RPMI7951 (cell line): ENCODE measurements at places on chromosomes 1 and 21.

- peak; percentile 74 for DNase-seq
These were observed 29.4 kb upstream of the TRIM17 start for GRCh38 chr1:228445843-228446650.

- DNase-seq, result no peak
These were observed 202.9 kb upstream of the FGGY start for GRCh38 chr1:59094001-59094400.

- DNase-seq, result no peak
These were observed 1.1 kb upstream of the BACE2 start for GRCh38 chr21:41166884-41167283.

DNA sequence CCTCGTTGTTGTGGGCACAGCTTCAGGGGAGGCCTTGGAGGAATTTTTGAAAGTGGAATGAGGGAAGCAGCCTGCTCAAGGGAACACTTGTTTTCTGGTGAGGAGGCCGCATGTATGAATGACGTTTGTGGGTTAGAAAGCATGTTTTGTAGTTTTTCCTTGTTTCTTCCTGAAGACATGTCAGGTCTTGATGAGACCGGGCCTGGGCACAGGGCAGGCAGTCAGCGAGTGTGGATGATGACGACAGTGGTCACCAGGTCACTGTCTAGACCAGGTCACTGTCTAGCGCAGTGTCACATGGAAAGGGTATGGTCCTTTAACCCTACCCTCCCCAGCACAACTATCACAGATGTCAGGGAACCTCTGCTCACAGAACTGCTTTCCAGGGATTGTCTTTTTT is 7.3 kb downstream of the PSEN2 start:
- DNase-seq, result no peak

DNA sequence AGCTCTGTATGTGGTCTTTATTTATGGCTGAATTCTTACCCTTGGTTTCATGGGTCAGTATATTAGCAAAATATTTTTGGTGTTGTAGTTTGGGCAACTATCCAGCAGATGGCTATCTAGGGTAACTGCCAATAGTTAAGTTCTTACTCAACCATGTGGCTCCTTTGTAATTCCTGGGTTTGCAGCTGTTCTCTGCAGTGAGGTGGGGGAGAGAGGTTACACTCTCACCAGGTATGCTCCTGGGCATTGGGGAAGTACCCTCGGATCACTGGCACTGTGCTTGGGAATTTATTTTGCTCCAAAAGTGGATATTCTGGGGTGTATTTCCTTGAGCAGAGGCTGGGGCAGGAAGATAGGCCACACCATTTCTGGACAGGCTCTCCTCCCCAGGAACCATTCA is 436.7 kb upstream of the TMPRSS15 start:
- peak; percentile 11 for DNase-seq

DNA sequence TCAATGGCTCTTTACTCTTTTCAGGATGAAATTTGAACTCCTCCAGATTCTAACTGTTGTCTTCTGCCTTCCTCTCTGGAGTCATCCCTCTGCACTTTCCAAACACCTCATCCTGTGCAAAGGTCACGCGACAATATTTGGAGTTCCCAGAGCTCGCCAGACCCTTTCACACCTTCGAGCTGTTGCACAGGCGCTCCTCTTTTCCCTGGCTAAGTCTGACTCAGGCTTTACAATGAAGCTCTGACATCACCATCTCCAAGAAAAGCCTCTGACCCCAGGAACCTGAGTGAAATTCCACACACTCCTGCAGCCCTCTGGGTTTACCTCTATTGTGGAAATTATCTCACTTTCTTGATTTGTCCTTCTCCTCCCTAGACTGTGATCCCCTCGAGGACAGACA is 270.3 kb downstream of the RGS7 start:
- no peak for DNase-seq

GRCh38 chr1:88774151-88774556 is 90.1 kb downstream of the PKN2 start:
- DNase-seq, result peak; percentile 1

- no peak for DNase-seq
These were observed 31.6 kb upstream of the DNAJC6 start for GRCh38 chr1:65277605-65278347.

DNA sequence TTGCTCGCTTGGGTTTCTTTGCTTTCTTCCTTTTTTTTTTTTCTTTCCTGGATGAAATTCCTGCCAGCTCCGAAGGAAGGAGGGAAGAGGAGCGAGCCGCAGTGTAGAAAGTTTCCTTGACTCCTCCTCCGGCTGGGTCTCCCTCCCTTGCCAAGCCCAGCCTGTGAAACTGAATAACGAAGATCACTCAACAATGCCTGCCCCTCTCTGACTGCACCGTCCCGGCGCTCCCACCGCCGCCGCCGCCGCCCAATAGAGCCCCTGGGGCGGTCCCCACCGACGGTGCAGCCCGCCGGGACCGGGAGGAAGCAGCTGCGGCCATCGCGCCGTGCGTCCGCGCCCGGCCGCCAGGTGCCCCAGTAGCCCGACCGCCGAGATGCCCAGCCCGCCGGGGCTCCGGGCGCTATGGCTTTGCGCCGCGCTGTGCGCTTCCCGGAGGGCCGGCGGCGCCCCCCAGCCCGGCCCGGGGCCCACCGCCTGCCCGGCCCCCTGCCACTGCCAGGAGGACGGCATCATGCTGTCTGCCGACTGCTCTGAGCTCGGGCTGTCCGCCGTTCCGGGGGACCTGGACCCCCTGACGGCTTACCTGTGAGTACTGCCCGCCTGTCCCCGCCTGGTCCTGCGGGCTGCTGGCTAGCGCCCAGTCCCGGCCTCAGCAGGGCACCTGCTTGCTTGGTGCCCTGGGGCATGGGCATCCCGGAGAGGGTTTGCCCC is at the start of gene LGR6:
TSS of gene LGR6 (plus strand) at position 186 of the 714 bp plus-strand sequence. CDS start at position 377, 191 bp downstream.
- DNase-seq, result peak; percentile 59

DNA sequence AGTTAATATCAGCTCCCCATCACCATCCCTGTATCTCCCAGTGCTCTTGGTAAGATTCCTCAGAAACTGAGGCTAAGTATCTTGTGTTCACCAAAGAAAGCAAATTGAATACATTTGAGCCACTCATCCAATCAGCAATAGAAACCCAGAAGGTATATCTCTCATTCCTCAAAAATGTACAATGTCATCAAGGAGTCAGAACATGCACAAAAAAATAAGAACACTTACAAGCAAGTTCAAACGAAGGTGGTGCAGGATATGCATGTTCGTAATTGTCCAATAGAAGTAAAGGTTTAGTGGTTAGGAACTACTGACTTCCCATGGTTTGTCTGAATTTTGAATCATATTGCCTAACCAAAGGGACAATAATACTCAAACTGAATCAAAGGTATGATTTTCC is 24.3 kb downstream of the RXRG start:
- DNase-seq, result no peak

DNA sequence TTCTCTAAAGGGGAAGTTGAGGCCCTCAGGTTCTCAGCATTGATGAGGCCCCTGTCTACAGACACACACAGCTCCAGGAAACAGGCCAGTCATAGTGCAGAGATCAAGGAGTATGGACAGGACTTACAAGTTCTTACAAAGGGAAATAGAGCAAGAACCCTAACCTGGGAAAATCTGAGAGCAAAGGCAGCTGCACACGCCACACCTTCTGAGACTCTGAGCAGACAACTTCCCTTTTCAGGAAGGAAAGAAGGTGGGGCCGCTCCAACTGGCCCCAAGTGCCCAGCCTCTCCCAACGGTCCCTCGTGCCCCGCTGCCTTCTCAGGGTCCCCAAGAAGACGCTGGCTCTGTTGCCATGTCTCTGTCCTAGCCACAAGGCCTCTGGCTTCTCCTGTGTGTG is 3.6 kb downstream of the NOC2L start:
- DNase-seq, result no peak

DNA sequence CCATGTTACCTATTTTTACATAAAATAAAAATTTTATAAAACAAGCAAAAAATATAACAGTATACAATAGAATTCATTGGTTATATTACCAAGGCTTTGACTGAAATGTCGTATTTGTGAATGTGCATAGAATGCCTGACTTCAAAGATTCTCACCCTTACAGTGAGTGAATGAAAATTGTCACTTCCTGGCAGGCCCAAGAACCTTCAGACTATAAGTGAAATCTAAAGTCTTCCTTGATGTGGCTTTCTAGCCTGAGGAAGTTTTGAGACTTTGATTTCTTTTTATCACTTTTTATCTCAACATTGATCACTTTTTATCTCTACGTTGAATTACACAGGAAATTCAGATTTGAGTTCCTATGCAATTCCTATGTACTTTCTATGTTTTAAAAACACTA is 104.7 kb upstream of the KIAA0040 start:
- DNase-seq, result no peak

- DNase-seq, result peak; percentile 35
These were observed 1.1 kb upstream of the GADD45A start for GRCh38 chr1:67683766-67684525.

DNA sequence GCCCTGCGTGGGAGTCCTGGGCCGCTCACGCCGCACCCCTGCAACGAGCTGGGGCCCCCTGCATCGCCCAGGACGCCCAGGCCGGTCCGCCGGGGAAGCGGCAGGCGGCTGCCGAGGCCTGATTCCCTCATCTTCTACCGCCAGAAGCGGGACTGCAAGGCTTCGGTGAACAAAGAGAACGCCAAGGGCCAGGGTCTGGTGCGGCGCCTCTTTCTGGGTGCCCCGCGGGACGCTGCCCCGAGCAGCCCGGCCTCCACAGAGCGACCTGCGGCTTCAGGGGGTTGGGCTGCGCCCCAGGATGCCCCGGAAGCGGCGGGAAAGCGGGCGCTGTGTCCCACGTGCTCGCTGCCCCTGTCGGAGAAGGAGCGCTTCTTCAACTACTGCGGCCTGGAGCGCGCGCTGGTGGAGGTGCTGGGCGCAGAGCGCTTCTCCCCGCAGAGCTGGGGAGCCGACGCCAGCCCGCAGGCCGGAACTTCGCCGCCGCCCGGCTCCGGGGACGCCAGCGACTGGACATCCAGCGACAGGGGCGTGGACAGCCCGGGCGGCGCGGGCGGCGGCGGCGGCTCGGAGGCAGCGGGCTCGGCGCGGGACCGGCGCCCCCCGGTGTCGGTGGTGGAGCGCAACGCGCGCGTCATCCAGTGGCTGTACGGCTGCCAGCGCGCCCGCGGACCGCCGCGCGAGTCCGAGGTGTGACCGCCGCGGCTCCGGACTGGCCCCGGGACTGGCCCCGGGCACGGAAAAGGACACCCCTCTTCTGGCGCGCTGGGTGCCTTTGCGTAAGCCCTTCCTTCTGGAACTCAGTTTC is 2.7 kb downstream of the FAM110D start:
- DNase-seq, result peak; percentile 49
